Mesenteric fat pad (tissue), 1 donor: ENCODE measurements at places on chromosomes 16 and 17. TPM values are rescaled to one million over a fixed set of nuclear protein-coding genes. Genes with fewer than 3 reads are reported as not detected.

DNA sequence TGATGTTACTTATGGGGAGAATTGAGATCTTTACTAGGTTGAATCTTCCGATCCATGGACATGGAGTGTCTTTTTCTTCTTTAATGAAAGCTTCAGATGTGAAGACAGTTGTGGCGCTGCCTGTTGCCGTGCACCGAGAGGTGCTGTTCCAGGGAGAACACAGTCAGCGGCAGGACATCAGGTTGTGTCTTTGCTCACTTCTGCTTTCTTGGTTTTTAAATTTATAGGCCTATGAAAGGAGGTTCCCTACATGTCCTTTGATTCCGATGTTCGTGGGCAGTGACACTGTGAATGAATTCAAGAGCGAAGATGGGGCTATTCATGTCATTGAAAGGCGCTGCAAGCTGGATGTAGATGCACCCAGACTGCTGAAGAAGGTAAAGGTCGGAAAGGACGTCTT is 49.8 kb downstream of the SEC14L1 start:
- DNase-seq: no peak

- DNase-seq: no peak
Observed at GRCh38 chr16:80585764-80586163, 45.0 kb downstream of the DYNLRB2 start.

- DNase-seq: no peak
Observed at GRCh38 chr16:66658143-66658859, 38.2 kb downstream of the CMTM4 start.

GRCh38 chr17:58669853-58670252 is 22.0 kb downstream of the TEX14 start:
- no peak for DNase-seq

GRCh38 chr16:56109205-56109604 is 82.1 kb upstream of the GNAO1 start:
- DNase-seq: no peak

DNA sequence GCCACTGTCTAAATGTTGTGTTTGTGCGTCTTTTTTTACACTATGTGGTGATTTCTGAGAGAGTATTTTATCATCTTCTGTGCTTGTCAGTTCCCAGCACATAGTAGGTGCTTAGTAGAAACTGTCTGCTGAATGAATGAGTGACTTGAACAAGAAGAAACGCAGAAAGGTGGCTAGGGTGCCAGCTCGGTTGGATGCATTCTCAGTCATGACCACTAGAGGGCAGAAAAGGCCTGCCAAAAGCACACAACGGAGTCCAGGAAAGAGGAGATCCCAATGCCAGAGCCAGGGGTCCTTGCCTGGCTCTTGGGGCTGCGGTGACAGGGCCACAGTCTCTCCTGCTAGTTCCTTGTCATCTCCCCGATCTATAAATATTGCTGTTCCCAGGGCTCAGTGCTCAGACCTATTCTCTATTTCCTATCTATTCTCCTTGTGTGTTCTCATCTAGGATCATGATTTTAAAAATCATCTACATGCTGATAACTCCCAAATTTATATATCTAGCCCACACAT is 57.3 kb upstream of the CCL1 start:
- no peak for DNase-seq

GRCh38 chr17:72452286-72453173 is 331.7 kb downstream of the SOX9 start:
- no peak for DNase-seq

DNA sequence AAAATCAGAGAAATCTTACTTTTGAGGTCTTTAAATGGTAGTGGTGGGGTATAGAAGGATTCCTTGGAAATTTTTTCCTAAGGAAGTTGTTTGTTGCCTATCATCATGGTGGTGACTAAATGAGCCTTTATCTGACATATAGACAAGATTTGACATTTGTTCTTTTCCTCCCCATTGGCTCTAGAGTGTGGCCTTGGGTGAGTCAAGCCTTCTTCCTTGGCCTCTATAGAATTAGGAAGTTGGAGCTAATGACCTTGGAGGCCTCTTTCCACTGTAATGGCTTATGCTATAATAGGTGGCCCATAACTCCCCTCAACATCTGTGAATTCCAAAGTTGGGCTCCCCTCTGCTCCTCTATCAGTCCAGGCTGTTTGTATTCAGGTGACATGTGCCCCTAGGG is 79.1 kb upstream of the HNF1B start:
- no peak for DNase-seq

DNA sequence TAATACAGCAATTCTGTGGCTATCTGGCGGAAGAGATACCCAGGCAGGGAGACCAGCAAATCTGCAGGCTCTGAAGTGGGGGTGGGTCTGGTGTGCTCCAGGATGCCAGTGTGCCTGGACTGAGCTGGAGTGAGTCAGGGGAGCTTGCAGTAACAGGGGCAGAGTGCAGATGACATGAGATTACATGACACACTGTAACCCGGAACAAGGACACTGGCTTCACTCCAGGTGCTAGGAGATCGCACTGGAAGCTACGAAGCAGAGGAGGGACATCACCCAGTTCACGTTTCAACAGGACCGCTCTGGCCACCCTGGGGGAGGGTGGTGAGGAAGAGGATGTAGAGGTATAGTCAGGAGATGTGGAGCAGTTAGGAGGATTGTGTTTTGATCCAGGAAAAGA is 475.6 kb downstream of the CDH13 start:
- no peak for DNase-seq

DNA sequence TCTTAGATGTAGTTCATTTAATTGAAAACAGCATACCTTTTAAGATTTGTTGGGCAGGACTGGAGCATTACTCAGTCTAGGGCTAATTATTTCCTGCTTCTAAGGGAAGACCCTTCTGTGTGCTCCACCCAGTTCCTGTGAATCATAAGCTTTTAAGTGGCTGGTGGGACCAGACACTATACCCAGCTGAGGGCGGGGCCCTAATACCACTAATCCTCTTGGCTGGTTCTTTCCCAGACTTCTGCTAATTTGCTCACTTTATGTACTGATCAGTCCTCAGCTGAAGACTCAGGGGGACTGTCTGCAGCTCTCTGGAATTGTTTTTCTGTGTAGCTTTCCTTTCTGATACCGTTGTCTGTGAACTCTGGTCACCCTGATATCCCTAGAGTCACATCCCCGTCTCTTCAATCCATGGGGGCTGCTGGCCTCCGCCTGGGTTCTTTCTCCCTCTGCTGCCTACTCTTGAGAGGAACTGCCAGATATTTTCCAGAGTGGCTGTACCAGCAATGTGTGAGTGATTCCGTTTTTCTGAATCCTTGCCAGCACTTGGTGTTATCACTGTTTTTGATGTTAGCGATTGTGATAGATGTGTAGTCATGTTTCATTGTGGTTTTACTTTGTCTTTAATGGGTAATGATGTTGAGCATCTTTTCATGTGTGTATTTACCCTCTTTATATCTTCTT is 35.1 kb downstream of the MFSD11 start:
- no peak for DNase-seq

DNA sequence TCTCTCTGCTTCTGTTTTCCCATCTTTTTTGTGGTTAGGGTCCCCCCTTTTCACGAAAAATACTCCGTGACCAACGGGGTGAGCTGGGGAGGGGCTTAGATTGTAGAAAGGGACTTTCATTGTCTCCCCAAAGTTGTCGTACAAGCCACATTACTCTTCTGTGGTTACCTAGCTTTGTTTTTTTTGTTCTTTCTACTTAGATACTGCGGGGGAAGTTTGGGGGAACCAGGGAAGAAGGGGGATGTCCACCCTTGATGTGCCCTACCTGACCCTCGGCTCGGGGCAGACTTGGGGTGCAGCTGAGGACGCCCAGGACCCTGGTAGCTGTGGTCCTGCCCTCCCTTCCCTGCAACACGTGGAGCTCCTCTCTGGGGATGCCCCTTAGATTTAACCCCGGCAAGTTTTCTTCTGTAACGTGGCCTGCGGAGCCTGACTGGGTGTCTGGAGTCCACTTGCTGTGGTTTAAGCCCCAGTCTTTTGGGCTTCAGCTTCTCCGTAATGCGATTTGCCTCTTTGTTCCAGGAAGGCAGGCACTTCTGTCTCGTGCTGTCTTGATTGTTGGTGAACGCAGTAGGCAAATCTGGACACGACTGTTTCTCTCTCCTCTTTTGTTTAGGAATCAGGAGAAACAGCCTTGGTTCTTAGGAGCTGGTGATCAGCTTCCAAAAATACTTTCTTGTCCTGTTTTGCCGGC is 892 bp downstream of the ABCC1 start:
- no peak for DNase-seq

GRCh38 chr17:42422412-42422957 is 571 bp downstream of the CAVIN1 start:
- no peak for DNase-seq

- DNase-seq: peak; percentile 90
Observed at GRCh38 chr17:40309031-40309948, at the start of gene RARA. RARA (plus strand) TSS chr17:40309180; CDS start chr17:40331219, 22,039 bp downstream.

DNA sequence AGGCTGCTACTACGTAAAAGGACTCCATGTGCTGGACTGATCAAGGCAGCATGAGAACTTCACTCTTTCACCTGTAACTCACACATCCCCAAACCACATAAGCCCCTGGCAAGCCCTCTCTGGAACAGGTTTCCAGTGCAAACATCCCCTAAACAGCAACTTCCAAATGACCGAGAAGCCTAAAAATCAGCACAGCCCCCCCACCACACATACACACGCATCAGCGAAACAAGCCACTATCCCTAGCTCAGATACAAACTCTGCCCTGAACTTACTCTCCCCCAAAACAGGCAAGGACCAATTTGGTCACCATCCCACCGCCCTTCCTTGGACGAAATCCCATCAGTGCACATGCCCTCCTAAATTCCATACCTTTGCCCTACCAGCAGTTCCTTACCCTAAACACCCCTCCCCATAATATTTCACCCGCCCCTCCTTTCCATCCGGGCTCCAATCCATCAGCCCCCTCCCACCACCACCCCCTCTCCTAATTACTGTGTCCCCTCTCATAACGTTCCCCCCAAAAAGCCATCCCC is 735 bp downstream of the LSM12 start:
- DNase-seq: no peak

GRCh38 chr17:9329251-9329921 is 246.2 kb downstream of the STX8 start:
- DNase-seq: no peak

GRCh38 chr16:68079626-68080344 is 5.4 kb upstream of the NFATC3 start:
- peak; percentile 91 for DNase-seq

DNA sequence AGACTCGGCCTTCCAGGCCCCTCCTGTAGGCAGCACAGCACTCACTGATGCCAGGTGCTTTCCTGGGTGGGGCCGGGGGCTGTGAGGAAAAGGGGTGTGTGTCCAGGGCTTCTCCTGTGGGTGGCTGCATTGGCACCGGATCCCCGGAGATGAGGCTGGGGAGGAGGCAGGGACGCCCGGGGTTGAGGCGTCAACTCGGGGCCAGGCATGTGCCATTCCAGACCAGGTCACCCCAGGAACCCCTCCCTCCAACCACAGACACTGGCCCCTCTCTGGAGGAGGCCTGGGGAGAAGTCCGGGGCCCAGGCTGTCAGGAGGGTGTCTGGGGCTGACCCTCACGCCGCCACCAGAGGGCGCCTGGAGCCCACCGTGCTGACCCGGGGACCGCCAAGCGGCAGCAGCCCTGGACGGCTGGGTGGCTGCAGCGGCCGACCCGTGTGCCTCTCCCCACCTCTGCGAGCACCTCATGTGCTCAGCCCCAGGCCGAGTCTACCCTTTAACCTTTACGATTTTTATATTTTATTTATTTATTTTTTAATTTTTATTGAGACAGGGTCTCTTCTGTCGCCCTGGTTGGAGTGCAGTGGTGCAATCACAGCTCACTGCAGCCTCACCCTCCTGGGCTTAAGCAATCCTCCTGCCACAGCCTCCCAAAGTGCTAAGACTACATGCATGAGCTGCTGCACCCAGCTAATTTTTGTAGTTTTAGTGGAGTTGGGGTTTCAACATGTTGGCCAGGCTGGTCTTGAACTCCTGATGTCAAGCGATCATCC is 3.2 kb upstream of the METRN start:
- peak; percentile 94 for DNase-seq

- DNase-seq: no peak
Observed at GRCh38 chr17:82684228-82684841, 14.2 kb downstream of the RAB40B start.

DNA sequence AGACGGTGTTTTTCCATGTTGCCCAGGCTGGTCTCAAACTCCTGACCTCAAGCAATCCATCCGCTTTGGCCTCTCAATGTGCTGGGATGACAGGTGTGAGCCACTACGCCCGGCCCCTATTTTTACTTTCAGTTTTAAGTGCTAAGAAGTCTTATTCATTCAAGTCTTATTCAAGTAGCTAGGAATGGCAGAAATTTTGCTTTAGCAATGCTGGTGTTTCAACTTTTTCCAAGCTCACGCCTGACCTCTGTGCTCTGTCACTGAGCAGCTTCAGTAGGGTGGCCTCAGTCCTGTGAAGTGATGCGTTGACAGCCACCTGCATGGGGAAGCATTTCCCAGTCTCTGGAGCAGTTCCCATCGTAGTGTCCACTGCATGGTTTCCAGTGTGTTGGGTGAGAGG is 12.9 kb downstream of the ZNF750 start:
- DNase-seq: no peak

DNA sequence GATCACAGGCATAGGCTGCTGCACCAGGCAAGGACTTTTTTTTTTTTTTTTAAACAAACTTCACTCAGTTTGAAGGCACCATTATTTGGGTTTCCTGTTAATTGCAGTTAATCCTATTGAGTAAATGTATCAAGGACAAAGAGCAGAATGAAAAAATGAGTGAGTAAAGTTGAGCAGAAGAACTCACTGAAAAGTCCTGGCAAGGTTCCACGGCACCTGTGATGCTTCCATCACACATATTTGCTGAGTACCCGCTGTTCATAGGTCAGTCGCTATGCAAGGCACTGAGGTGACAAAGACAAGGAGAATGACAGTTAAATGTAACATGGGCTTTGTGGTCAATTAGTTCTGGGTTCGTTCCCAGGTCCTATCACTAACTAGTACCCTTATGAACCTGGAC is 670.0 kb downstream of the MAF start:
- no peak for DNase-seq

ACSM2A gene
- not detected for total RNA-seq

TSR1 gene
- total RNA-seq: 34.5 TPM

TNP2 gene
- not detected for total RNA-seq

GRN gene
- 278 TPM for total RNA-seq

TSPOAP1 gene
- 1.3 TPM for total RNA-seq
